ENCODE measurements at places on chromosomes 4 and X.

DNA sequence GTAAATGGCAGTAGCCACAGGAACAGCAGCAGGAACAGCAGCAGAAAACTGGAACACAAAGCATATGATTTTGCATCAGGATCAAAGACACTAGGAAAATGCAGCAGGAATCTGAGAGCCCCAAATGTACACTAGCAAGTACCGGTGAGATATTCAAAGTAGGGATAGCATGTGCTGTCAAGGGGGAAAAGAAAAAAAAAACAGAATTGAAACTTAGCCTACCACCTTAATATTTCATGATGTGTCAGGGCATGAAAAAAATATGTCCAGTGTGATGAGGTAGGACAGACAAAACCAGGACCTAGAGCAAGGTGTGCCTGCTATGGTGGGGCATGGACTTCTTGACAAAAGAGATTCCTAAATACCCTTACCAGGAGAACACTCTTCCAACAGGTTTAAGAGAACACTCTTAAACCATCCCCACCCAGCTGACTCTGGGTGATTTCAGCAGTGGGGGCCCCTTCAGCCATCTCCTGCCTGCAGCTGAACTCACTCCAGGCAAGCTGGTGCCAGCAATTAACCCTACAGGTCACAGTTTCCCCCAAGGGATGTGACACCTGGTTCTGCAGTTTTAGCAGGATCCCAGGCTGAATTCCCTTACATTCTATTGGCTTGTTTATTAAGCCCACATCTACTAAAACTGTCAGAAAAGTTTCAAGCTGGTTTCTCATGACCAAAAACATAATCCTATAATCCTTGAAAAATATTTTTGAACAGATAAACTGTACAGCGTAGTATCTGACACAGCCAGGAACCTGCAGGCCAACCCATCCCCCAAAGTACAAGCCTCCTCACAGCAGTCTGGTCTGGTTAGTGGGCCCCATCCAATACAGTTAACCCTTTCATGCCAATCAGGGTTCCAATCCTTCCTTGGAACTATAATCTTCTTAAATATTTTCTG lies 62.9 kb upstream of the FMR1 start:
- no peak for DNase-seq

- peak; percentile 81 for DNase-seq
Observed at GRCh38 chr4:98626350-98626749, 32.1 kb downstream of the TSPAN5 start.

GRCh38 chr4:78323439-78323838 lies 228.1 kb upstream of the ANXA3 start:
- DNase-seq, result no peak

- no peak for DNase-seq
Observed at GRCh38 chr4:149595500-149595899, 220.1 kb downstream of the IQCM start.

DNA sequence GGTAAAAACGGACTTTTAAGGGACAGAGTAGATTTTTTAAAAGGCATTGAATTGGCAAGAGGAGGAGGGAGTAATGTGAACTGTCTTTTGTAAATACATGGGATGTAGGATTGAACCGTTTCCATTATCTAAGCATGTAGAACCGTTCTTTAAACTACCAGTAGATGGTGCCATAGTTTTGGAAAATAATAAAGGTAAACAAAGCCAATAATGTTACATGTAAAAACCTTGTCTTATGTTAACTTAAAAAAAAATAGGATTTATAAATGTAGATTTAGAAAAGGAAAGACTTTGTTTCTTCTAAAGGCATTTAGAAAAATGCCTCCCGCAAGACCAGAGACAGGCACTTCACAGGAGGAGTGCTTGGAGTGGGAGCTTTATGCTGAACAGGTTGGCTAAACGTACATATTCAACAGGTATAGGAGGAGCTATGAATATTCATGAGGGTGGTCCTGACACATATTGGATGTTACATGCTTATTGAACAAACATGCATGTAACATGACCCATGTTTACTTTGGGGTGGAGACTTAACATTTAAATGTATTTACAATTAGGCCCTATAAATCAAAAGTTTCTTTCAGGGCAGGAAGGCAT lies 45.5 kb upstream of the FAM241A start:
- peak; percentile 71 for DNase-seq

GRCh38 chrX:1248331-1249061 lies 20.1 kb upstream of the CSF2RA start:
- no peak for DNase-seq

- no peak for DNase-seq
Observed at GRCh38 chrX:113545040-113545439, 704.4 kb upstream of the AMOT start.

DNA sequence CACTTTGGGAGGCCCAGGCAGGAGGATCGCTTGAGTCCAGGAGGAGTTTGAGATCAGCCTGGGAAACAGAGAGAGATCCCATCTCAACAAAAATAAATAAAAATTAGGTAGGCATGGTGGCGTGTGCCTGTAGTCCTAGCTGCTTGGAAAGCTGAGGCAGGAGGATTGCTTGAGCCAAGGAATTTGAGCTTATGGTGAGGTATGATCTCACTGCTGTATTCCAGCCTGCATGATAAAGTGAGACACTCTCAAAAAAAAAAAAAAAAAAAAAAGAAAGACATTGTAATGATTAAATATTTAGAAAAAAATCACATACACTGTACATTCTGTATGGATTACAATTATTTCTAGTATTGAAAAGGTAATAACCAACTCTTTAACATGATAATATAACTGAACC lies 87.1 kb downstream of the SLIT2 start:
- DNase-seq, result no peak

GRCh38 chr4:4843635-4844291 lies 15.7 kb upstream of the MSX1 start:
- DNase-seq, result no peak

- no peak for DNase-seq
Observed at GRCh38 chr4:171157462-171158082, 655.6 kb upstream of the GALNTL6 start.
